ENCODE measurements at places on chromosomes 6 and 20.

DNA sequence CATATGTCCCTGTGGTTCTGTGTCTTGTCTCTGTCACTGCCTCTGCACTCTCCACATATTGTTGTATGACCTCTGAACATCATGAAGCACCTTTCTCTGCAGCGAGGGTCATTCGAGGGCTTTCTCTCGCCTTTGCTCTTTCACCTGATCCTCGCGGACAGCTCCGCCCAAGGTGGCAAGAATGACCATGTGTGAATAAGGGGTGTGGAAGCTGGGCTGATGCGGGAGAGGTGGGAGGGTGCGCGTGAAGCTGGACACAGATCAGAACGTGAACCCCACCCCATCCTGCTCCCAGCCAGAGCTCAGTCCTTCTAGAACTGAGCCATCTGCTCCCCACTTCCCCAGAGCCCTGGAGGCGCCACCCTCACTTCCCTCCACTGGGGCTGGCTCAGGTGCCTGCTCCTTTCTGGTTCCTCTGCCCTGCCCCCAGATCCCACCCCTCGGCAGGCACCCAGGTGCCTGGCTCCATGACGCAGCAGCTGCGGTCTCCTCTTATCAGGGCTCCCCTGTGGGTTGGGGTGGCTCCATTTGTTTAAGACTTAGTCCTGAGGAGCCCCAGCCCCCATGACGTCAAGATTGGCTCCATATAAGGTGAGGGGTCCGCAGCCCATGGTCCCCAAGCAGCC lies at the start of gene MUCL3:
TSS of gene MUCL3 (plus strand) at position 613 of the 626 bp plus-strand sequence. CDS start 27 bp downstream, outside the sequence.
- DNase-seq = no peak

DNA sequence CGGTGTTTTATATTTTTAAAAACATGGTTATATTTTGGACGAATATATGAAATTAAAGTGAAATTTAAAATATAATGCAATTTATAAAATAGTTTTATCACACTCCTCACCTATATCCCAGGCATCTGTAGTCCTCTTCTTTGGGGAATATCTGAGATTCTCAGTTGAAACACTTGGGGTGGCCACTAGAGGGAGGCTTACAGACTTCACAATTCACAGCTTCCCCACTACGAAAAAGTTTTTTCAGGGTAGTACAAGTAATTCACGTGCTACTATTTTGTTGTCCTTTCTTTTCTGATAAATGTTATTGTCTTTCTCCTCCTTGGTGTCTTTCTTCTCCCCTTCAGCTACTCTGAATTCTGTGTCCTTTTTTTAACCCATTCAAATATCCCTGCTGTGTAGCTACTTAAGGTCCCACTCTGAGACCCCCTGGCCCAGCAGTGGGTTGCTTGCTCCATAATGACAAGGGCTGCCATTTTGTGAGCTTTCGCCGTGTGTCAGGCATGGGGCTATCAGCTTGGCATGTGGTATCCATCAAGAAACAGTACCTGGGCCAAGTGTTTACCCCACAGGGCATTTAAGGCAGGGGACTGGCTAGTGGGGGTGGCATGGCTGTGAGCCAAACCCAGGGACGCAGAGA lies 43.6 kb upstream of the PHACTR3 start:
- no peak for DNase-seq

DNA sequence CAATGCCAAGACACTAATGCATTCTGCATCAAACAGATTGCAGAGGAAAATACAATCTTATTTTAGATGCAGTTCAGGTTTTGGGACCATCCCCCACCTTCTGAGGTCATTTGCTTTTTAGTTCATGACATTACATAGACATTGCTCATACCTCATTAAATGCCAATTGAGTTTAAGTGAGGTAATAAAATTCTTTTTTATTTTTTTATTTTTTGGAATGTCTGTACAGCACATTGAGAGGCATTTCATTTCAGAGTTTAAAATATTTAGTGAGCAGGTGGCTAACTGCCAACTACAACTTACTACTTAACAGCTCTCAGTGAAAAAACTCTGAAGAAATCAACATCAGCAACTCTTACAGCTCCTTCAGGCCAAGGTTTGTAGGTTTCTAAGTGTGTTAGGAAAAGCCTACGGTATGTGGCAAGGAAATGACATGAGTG lies 482.2 kb upstream of the RNF217 start:
- no peak for DNase-seq

DNA sequence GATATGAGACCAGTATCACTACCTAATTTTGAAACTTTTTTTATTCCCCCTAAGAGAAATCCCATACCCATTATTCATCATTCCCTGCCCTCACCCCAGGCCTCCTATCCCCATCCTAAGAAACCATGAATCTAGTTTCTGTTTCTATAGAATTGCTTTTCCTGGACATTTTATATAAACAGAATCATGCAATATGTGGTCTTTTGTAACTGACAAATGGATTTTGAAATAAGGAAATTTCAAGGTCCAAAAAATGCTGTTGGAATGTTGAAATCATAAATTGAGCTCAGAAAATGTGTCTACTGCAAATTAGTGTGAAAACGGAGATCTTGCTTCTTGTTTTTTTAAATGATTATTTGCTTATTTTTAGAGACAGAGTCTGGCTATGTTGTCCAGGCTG lies 25.1 kb downstream of the RNF217 start:
- no peak for DNase-seq

- DNase-seq = no peak
Measured at GRCh38 chr6:8277769-8278168, 157.6 kb downstream of the SLC35B3 start.

- DNase-seq = no peak
Measured at GRCh38 chr6:96394727-96395126, 126.9 kb upstream of the UFL1 start.

- no peak for DNase-seq
Measured at GRCh38 chr6:30901436-30901835, 6.6 kb upstream of the GTF2H4 start.

- DNase-seq = no peak
Measured at GRCh38 chr6:170095273-170095981, 195.5 kb downstream of the DLL1 start.

DNA sequence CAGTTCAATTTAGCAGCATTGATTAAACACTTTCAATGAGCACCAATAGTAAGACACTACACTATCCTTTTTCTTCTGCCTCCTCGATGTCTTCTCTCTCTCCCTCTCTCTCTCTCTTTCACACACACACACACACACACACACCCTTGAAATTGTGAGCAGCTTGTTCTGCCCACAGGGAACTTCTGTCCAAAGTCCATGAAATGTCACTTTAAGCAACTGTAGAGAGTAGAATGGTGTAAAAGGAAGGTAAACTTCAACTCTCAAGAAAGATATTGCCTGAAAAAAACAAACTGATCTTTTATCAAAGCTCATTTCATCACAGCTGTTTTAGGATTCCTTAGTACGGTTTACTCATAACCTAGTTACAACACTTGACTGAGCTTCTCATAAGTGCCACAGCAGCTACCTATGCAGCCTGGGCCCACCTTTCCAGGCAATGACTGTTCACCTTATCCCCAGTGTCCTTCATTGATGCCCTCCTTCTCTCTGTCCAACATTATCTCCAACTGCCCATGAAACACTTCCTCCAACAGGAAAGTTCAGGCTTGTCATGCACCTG lies 107.0 kb downstream of the TNFRSF21 start:
- DNase-seq = no peak

DNA sequence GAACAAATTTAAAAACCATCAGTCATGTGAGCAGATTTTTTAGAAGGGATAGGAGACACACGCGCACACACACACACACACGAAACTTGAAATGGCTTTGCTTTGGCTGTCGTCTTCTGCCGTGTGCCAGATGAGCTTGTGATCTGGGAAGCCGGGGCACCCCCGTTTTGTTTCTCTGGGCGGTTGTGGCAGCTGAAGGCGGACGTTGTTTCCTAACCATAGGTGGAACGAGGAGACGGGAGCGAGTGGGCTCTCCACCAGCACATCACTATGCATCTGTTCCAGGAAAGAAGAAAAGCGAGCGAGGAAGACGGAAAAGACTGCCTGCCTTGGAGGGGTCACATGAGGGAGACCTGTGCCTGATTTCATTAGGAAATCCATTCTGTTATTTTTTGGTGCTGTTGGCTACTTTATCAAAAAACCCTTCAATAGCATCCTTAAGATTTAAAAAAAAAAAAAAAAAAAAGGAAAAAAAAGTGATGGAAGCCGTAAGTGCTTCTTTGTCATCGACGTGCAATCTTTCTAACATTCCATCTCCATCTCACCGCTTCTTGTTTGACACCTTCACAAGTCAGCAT lies 142.1 kb downstream of the DTNBP1 start:
- DNase-seq = no peak

- DNase-seq = no peak
Measured at GRCh38 chr20:50565383-50565782, 55.2 kb downstream of the PTPN1 start.

- no peak for DNase-seq
Measured at GRCh38 chr6:25359891-25360290, 80.7 kb downstream of the CARMIL1 start.

GRCh38 chr6:44784195-44784594 lies 396.7 kb downstream of the CDC5L start:
- DNase-seq = no peak

DNA sequence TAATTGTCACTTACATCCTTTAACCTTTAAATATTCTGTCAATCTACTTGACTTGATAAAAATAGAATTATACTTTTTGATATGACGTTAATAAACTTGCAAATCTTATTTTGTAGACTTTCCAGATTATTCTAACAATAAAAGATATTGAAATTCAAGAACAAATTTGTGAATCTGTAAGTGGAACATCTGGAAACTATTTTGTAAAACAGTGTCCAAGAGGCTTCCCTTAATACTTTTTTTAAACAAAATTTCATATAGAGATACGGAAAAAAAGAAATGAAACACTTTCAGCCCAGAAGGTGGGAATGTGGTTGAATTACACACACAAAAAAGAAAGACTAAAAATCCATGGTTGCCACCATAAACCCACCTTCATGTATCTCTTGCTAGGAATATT lies 174.4 kb downstream of the COL19A1 start:
- DNase-seq = no peak

DNA sequence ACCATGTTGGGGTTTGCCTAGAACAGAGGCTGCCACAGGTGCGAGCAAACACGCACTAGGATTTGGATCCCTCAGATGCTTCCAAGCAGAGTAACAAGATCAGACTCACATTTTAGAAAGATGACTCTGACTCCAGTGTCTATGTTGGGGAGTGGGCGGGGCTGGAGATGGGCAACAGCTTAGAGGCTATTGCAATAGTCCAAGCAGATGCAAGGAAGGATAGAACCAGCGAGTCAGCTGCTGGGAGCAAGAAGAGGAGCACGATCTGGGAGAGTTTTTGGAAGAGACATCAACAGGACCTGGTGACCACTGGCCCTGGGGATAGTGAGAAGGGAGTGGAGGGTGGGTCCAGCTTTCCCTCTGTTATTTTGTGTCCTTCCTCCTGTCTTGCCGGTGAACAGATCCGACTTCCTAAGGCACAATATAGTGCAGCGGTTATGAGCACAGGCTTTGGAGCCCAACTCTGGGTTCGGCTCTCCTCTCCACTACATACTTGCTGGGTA lies 52.7 kb downstream of the FGD2 start:
- peak; percentile 76 for DNase-seq

- DNase-seq = no peak
Measured at GRCh38 chr6:168129292-168130167, 50.5 kb upstream of the FRMD1 start.

GRCh38 chr6:86107985-86108384 lies 465.3 kb upstream of the SYNCRIP start:
- DNase-seq = no peak

DNA sequence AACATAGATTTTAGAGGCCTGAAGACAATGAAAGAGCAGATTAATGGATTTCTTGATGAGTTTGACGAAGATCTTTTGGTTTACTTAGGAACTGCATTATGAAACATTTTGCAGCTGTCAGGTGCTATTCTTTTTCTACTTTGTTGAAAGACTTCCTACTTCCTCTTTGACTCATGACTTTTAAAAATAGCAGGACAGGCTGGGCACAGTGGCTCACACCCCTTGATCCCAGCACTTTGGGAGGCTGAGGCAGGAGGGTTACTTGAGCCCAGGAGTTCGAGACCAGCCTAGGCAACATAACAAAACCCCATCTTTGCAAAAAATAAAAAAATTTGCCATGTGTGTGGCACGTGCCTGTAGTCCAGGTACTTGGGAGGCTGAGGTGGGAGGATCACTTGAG lies 52.0 kb downstream of the ITCH start:
- peak; percentile 13 for DNase-seq

DNA sequence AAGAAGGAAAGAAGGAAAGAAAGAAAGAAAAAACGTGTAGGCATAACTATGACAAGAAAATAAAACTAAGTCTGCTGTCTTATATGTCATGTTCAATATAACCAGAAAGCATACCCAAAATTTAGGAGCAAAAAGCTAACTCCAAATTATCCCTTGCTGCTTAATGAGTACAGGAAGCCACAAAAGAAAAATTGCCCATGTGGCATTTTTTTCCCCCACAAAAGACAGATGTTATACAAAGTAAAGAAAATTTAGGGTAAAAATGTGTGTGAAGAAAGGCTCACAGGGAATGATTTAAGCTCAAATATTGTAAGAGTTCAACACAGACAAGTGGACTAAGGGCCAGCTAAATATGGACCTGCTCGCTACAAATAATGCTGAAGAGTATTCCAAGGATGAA lies 263.8 kb downstream of the BTBD9 start:
- no peak for DNase-seq

DNA sequence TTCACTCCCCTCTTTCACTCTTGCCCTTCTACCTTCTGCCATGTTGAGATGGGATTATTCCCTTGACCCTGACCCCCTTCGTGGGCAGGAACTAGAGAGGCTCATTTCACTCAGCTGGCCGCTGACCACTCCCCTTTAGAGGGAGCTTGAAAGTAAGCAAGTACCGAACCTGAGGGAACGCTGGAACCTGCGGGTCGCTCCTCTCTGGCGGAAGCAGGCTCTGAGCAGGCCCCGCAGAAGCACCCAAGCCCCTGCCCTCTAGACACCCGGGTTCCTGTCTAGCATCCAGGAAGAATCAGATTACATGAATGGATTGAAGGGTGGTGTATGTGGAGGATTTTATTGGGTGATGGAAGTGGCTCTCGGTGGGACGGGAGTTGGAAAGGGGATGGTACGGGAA lies 11.9 kb upstream of the MYCT1 start:
- DNase-seq = no peak

DNA sequence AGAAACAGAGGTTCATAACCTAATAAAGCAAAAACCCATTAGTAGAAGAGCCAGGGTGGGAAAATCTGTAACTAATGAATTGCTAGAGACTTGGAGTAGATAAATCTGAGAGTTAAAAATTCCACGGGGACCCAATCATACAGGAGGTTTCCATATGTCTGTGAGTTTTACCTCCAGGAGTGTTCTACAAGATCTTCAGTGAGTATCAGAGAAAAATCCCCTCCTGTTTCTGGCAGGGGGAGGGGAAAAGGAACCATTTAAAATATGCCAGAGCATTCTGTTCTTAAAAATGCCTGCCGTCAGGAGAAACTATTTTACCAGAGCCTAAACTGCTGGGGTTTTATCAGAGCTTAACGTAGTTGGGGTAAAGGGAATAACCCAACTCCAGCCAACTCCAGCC lies 54.0 kb upstream of the PLN start:
- no peak for DNase-seq
